ENCODE measurements at places on chromosomes 5 and 9.

GRCh38 chr5:80181618-80182211 is 74.1 kb downstream of the SERINC5 start:
- DNase-seq = peak; percentile 97

DNA sequence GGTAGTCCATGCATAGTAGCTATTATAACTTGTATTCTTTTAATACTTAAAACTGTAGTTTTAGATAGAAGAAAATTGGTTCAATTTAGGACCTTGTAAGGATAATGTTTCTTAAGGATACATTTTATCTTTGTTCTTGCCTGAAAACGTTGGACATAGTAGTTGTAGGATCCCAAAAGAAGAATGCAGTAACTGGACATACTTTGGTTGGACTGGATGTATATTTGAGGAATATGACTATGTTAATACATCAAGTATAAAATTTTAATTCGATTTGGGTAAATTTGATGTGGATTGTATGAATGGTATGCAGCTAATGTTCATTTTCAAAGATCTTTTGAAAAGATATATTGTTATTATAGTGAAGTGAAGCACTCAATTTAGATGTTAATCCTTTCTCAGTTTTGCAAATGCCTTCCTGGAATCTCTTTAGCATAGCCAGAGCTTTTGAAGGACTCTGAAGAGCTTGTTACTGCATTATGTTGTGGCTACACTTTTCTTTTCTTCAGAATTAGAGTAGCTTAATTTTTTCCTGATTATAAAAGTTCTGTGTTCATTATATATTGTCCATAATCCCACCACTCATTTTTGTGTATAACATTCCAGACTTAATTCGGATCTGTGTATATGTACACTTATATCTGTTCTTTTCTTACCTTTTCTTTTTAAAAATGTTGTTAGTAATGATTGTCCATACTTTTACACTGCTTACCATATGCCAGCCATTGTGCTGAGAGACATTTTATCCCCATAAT is 41.2 kb downstream of the LRRTM2 start:
- no peak for DNase-seq

DNA sequence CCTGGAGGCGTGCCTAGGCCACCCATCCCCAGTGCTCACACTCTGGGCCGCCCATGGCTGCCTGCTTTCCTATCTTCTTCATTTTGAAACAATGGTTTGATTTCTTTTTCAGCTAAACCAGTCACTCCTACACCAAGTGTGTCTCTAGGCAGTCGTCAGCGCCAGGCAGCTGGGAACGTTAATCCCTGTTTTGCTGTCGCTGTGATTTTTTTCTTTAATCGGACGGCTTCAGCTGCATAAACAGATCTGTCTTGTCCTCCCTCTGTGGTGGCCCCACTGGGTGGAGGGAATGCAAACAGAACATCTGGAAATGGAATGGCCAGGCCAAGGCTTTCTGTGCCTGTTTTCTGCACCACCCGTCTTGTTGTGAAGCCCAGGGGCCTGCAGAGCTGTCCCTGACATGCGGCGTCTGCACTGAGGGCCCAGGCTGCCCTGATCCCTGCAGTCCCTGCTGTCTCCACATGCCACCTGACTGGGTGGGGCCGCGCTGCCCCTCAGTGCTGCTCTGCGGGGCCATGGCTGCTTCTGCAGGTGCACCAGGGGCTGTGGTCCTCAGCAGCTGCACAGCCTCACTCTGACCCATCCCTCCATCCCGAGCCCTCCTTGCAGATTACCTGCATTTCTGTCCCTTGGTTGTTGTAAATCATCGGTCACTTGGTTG is 51.5 kb downstream of the WNK2 start:
- DNase-seq = no peak

DNA sequence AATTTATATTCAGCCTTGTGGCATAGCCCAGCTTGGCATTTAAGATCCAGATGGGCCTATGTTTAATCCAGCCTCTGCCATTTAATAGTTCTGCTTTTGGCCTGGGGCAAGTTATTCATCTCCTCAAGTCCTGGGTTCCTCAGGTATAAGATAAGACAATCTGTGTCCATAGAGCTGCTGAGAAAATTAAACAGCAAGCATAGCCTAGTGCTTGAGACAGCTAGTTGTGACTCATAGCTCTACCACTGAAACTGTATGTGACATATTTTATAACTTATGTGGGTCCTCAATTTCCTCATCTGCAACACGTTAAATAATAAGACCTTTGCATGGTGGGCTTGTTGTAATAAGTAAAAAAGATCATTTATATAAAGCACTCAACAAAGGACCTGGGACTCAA is 53.3 kb upstream of the ATP10B start:
- no peak for DNase-seq

DNA sequence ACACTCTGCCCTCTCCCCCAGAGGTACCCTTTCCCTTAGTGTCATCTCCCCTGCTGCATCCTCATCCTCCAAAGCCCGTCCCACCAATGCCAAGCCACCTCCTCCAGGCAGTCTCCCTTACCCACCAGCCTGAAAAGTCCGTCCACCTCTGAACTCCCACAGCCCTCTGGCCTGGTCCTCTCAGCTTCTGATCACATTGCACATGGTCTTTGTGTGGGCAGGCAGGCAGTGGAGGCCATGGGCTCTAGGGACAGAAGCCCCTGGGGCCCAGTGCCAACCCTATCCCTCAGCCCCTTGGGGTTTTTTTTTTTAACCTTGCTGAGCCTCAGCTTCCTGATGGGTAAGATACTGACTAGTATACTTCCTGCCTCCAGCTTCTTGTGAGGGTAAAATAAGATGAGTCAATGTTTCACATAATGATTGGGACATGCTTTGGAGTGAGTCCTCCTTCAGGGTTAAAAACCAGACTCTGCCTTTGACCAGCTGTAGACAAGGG is 19.4 kb downstream of the CSF1R start:
- no peak for DNase-seq

Data from hematopoietic multipotent progenitor cell treated with erythropoietin and hydrocortisone succinate and interleukin-3 and kit ligand, for 8 days (in vitro differentiated cells).